Foreskin fibroblast (primary cell): ENCODE measurements at places on chromosomes 11 and 22.

DNA sequence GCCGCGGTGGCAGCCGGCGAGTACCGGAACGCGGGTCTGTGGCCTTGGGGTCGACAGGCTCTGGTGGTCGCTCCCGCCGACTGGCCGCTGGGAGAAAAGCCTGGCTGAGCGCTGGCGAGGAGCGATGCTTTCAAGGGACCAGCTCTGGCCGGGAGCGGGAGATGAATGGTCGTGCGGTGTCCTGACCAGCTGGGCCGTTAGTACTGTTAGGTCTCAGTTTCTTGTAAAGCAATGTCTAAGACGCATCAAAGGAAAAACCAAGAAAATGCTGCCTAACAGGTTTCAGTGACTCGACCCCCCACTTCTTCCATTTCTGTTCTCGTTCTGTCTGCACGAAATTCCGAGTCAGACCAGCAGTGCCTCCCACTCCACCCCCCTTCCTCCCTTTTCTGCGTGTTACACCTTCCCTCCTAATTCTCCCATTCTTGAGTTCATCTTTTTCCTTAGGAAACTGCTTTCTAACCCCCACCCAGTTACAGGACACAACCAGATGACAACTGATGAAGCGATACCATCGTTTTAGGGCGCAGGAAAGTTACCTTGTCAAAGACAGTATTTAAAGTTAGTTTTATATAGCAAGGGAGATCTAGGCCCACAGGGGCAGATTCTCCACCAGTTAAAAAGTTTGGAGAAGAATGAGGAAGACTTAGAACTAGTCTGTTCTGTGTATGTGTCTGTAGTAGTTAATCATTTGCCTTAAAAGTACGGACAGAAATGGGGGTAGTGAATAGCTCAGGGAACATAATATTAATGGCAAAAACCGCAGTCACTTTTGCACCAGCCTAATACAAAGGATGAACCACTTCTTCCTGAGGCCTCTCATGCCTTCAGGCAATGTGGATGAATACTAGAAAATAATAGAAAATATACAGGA, 1.0 kb downstream of the CUL5 start:
- DNase-seq = peak; percentile 2

GRCh38 chr11:70147668-70148067, 55.4 kb upstream of the FADD start:
- DNase-seq = no peak

- peak; percentile 29 for DNase-seq
Measured at GRCh38 chr11:78767027-78767932, 192.6 kb upstream of the NARS2 start.

DNA sequence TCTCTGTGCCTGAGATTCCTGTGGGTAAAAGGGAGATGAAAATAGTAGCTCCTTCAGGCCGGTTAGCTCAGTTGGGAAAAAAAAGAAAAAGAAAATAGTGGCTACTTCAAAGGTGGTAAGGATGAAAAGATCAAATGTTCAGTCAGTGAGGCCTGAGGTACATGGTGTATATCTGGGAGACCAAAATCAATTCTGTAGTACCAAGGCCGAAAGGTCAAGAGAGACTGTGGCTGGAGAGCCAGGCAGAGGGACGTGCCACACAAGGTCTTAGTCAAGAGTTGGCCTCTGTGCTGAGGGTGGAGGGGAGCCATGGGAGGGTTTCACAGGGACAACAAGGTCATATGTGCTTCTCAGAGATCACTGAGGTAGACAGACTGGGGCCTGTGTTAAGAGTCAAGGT, 4.8 kb upstream of the GDPD5 start:
- no peak for DNase-seq
